Mammary epithelial cell (primary cell): ENCODE measurements at places on chromosomes 1 and 21. TPM values are rescaled to one million over a fixed set of nuclear protein-coding genes. Genes with fewer than 3 reads are reported as not detected.

Gene PROX1
- 0.35 and 1.3 TPM in 2 replicates for total RNA-seq

Gene C1orf105
- total RNA-seq: not detected

DNA sequence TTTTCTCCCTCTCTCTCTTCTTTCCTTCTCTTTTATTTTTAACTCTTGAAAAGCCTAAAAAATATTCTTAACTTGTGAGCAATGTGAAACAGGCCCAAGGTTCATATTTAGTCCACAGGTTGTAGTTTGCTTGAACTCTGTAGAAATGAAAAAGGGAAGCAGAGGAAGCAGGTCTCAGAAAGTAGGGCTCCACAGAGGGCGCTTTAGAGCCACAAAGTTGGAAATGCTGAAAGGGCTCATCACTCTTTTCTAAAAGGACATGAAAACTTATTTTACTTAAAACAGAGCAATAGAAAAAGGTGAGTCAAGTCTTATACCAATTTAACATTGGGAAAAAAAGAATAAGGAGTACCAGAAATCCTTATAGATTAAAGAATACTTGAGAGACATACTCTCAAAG is 247.0 kb downstream of the USP25 start:
- DNase-seq: no peak

Gene HYI
- 12.0 TPM for total RNA-seq

DNA sequence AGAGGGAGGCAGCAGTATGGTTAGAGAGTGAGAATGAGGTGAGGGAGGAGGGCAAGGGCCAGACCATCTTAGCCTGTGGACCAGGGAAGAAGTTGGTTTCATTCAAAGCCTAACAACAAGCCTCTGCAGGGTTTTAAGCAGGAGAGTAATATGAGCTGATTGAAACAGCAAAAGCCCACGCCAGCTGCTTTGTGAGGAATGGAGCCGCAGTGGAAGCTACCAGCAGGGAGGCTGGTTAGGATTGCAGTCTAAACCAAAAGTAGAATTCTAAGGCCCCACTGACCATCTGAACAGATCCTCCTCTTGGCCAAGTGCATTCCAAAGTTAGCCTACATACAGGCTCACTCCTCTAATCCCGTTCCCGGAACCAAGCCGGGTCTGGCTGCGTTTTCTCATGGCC is 44.8 kb downstream of the OLFML3 start:
- no peak for DNase-seq

- DNase-seq: no peak
Observed at GRCh38 chr1:168161459-168161858, 17.3 kb upstream of the TIPRL start.
